ENCODE measurements at places on chromosomes 7 and 10.

- no peak for DNase-seq
Observed at GRCh38 chr10:48599830-48600134, 5.1 kb downstream of the ARHGAP22 start.

DNA sequence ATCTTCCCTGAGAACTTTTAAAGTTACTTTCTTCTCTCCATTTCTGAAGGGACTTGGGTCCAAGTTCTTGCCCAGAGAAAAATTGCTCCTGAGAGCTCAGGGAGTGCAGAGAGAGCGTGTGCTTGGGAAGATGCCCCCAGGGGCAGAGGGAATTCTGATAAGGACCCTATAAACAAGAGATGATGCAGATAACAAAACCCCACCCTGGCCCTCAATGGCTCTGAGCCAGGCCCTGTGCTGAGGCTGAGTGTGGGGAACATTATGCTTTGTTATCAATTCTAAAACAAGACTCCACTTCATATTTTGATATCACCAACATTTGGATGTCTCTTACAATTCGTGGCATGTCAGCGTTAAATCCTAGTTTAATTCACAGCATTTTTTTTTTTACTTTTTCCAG, 34.4 kb upstream of the HABP2 start:
- DNase-seq, result no peak

- DNase-seq, result no peak
Observed at GRCh38 chr10:58932126-58932525, 244.3 kb upstream of the PHYHIPL start.

GRCh38 chr10:13453896-13454295, 74.9 kb downstream of the BEND7 start:
- DNase-seq, result no peak

GRCh38 chr7:2354939-2355704, 495 bp downstream of the EIF3B start:
- no peak for DNase-seq

GRCh38 chr10:88522715-88523114, 60.4 kb downstream of the RNLS start:
- no peak for DNase-seq

- DNase-seq, result peak; percentile 39
Observed at GRCh38 chr10:100670828-100671479, 74.4 kb upstream of the PAX2 start.
